ENCODE measurements at places on chromosomes 5 and 9. TPM values are rescaled to one million over a fixed set of nuclear protein-coding genes. Genes with fewer than 3 reads are reported as not detected.
A peak's percentile ranks its signal among the peaks of the same experiment; 100 is the strongest.

GFI1B gene
- not detected for total RNA-seq

IFNK gene
- total RNA-seq = 72.0 TPM

ELAVL2 gene
- total RNA-seq = 12.1 TPM

ORM1 gene
- total RNA-seq = not detected

DNA sequence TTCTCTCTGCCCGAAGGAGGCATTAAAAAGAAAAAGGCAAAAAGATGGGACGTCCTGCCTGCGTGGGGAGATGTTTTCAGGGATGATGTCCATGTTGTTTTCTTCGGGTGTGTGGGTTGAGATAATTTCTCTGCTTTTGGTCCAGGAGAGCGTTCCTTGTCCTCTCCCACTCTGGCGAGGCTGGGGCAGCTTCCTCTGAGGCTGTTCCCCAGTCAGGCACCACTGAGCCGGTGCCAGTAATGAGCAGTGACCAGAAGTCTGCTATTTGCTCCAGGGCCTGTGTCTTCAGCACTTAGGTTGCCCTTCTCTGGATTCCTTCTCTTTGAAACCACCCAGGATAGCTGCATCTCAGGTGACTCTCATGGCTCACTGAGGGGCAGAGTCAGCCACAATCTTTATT lies 71.5 kb downstream of the ACER2 start:
- DNase-seq = no peak

- DNase-seq = no peak
Measured at GRCh38 chr9:122320413-122320881, 50.4 kb upstream of the PTGS1 start.

GRCh38 chr5:147190331-147190730 lies 44.5 kb upstream of the STK32A start:
- peak; percentile 18 for DNase-seq

- DNase-seq = no peak
Measured at GRCh38 chr9:97536480-97536879, 35.0 kb downstream of the TMOD1 start.
